Tibial nerve (tissue), 4 donors: ENCODE measurements at places on chromosomes 7 and 10. TPM values are rescaled to one million over a fixed set of nuclear protein-coding genes. Genes with fewer than 3 reads are reported as not detected.

Gene THSD7A
- total RNA-seq = 24.7 TPM

- no peak for DNase-seq
Observed at GRCh38 chr10:29908962-29909361, 150.4 kb downstream of the JCAD start.

DNA sequence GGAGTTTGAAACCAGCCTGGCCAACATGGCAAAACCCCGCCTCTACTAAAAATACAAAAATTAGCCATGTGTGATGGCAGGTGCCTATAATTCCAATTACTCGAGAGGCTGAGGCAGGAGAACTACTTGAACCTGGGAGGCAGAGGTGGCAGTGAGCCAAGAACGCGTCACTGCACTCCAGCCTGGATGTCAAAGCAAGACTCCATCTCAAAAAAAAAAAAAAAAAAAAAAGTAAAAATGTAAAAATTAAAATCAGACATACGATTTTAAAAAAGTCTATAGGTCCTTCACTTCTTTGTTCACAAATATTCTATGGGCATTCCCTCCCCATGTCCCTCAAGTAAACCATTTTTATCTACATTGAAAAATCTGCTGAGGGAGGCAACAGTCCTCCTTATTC, 34.9 kb upstream of the TLL2 start:
- DNase-seq = no peak

DNA sequence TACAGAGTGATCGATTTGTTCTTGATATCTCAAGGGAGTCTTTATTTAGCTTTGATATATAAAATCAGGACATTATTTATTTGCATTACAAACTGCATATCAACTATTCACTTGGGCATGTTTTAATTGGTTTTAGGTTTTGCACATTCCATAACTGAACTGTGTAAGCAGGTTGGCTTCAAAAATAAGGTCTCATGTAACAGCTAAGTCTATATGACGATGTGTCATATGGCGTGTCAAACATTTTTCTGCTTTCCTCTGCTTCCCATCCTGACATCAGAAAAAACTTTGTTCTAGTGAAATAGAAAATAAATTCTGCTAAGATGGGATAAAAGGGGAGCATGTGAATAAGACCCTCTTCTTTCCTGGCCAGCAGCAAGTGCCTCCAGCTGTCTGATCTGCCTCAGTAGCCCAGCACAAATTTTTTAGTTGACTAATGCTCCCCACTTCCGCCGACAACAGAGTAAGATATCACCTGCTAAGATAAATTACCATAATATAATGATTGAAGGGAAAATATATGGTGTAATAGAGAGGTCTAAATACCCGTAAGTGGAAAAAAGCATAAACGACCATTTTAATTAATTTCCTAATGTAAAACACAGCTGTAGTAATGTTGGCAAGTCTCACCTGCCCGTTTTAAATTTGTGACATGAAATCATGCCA, 180.5 kb downstream of the TAX1BP1 start:
- no peak for DNase-seq

GRCh38 chr7:21939136-21939857, 6.4 kb downstream of the CDCA7L start:
- DNase-seq = no peak

DNA sequence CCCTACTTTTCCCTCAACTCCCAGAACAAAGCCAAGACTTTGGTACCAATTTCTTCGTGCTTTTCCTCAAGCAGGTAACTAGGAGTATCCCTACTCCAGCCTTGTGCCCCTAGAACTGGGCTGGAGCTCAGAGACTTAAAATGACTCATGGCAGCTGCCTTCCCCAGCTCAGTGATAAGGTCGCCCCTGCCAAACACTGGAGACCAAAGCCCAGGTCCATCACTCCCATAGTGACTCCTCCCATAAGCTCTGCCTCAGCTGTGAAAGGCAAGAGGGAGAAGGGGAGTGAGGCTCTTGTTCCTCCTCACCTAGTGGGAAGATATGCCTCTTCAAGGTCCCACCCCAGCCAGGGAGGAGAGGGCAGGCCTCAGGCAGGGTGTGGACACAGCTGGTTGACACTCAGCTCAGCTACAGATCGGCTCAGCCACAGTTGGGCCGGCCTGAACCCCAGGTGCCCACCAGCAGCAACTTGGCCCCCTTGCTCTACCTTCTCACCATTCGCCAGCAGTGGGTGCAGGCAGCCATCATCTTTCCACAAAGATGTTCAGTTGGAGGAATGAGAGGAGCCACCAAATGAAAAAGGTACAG, 13.8 kb upstream of the CYREN start:
- DNase-seq = no peak
